NK-92 treated with Interleukin-12 subunit alpha and Interleukin-12 subunit beta, amount 100 ng/mL, for 24 hours (cell line): ENCODE measurements at places on chromosomes 3 and 15.

DNA sequence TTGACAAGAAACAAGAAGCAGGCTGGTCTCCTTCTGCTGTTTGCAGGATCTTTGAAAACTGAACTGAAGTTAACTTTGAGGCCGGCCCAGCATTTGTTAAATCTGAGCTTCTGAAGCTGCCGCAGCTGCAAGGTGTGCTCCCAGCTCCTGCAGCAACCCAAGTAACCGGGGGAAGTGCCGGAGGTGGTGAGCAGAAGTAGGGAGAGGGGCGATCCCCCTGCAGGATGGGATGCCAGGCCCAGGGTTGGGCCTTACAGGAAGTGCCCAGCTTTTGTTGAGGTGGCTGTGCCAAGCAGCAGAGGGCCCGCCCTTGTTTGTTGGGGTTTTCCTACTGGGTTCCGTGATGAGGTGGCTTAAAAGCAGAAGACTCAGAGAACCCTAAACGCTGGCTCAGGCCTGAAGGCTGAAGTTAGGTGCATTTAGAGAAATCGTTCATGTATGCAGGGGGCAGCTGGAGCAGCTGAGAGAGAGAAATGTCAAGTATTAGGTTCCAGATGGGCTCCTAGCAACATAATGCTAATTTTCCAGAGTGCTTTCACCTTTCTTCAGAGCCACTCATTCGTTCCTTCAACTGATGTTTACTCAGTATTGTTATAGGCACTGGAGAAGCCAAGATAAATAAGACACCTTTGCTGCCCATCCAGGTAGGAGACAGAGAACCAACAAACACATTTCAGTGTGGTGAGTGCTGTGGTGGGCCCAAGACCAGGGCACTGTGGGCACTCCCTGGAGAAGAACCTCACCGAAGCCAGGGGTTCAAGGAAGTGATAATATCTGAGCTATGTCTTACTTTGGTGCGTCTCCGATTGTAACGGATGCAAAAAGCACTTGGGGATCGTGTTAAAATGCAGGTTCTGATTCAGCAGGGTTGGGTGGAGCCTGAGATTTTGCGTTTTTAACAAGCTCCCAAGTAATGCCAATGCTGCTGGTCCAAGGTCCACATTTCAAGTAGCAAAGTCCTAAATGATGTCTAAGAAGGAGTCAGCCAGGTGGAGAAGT lies 42.2 kb upstream of the PLCL2 start:
- no peak for DNase-seq

DNA sequence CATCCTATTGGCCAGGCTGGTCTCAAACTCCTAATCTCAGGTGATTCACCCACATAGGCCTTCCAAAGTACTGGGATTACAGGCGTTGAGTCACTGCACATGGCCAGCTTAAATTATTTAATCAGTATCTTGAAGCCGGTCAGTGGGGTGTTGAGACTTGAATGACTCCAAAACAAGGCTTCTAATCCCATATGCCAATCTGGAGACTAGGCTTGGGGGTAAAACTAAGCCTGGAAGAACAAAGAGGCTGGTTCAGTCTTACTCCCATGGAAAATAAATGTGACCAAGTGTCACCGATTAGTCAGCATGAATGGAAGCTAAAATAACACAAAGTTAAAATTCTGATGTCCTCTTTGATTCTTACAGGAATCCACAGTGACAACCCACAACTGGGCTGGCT lies 509.1 kb downstream of the FOXP1 start:
- no peak for DNase-seq

DNA sequence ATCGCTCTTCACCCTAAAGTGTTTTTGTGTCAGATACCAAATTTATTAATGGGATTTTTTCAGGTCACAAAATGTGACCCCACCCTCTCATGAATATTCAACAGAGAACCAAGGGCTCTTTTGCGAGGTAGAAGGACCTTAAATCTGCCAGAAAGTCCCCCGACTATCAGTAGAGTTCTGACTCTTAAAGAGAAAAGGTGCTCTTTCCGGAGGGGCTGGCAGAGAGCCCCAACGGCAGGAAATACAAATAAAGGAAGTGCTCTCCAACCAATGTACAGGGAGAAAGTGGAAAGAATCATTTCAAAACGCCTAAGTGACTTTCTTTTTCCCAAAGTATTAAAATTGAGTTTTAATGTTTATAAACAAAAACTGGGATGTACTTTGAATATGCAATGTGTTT lies 517.2 kb downstream of the FOXP1 start:
- no peak for DNase-seq

DNA sequence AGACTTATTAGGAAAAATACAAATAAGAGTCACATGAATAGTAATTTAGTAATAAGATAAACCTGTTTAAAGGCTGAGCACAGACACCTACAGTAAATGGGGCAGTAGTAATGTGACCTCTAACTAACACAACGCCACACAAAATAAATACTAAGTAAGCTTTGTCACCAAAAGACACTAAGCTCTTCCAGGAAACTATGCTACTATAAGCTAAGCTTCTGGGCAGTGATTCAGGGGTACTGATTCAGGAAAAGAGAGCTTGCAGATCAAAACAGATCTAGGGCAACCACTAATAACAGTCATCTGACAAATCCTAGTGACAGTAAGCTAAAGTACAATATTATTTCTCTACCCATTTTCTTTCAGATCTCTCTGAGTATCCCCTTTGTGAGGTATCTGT lies 68.8 kb downstream of the PLOD2 start:
- no peak for DNase-seq

GRCh38 chr15:76512971-76513370 lies 176.4 kb downstream of the ISL2 start:
- no peak for DNase-seq

DNA sequence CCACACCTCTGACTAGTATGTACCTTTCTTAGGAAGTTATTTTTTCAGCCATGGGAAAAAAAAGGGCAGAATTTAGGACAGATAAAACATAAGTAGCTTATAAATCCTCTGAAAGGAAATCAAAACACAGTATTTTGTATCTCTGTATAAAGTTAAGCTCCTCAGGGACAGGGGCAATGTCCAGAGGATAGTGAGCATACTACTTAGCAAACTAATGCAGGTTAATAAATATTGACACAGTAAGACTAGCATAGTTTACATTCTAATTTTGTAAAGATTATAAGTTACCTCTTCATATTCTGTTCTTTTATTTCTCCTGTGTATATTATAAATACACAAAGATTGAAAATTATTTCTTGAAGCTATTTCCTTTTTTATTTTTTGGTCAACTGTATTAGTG lies 2.1 kb downstream of the UBE3A start:
- DNase-seq = no peak

DNA sequence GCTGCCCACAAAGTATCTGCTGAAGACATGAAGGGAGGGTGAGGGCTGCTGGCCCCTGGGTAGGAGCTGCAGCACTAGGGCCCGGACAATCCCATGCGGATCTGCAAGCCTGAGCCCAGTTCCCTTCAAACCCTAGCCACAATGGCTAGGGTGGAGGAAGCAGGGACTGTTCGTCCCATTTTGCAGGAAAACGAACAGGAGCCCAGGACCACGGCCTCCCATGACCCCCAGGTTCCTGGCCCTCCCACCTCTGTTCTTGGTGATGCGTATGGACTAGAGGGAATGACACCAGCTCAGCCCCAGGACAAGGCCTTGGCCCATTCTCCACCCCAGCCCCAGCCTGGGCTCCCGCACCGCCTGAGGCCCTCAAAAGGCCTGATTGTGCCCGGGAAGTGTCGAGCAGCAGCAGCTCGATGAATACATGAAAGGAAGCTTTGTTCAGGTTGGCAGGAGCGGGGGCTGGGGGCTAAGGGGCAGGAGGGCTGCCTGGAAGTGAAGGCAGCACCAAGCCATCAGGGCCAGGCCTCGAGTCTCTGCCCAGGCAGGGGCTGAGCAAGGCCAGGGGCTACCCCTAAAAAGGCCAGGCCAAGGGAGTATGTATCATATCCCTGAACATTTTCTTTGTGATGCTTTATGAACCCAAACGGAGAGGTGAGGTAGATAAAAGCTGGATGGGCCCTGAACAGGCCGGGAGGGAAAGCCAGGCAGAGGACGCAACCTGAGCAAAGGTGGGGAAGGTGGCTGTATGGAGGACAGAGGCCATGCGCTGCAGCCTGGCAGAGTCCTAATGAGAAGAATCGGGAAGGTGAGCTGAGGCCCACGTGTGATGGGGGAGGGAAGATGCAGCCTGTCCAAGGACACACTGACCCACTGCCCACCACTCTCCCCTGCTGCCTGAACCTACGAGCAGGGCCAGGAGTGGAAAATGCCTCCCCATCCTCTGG lies 12.2 kb downstream of the SEMA7A start:
- DNase-seq = no peak
